Mesenteric fat pad (tissue), 1 donor: ENCODE measurements at places on chromosomes 2 and 18.
A peak's percentile ranks its signal among the peaks of the same experiment; 100 is the strongest.

DNA sequence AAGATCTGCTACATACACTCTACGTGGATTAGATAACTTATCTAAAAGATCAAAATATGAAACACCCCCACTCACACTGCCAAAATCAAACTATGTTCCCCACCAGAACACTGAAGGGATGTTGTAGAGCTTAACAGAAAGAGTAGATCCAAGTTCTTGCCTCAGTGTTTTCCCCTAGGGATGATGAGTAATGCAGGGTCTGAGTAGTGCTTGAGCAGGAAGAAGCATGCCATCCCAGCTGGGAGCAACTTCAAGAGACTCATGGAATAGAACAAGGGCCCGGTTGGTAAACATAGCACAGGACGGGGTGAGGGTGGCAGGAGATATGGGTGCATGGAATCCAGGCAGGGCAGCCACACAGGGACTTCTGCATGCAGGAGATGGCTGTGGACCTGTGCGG lies 74.3 kb downstream of the SNTG2 start:
- DNase-seq = no peak

GRCh38 chr2:118696786-118697465 lies 150.5 kb downstream of the EN1 start:
- DNase-seq = peak; percentile 45

- no peak for DNase-seq
Observed at GRCh38 chr2:235858881-235859280, 309.3 kb downstream of the GBX2 start.

DNA sequence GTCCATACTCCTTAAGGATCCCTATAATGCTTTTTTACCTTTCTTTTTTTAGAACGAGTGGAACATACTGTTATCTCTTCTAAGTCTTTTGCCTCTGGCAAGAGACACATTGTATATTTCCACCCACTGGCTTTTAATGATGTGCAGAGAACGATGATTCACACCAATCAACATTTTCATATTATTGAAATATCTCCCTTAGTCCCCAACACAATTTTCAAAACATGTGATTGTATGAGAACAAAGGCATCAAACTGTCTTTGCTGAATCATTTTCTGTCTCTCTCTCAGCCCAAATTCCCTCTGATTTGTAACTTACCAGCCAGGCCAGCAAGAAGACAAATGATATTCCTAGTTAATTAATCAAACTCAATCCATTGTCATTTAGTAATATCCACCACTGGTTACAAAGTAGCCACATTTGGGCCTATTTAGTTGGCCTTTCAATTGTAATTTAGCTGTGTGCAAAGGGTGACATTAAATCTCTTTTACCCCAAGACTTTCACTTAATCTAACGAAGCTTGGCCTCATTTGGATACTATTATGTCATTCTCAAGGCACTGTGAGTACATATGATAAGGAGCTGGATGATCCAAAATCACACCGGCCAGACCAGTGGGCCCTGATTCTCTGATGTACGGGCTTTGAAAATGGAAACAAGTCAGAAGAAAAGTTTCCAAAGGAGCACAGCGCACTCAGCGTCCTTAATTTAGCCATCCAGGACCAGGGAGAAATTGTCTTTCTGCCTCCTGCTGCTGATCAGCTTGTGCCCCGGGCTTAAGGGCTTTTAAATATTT lies 185.1 kb downstream of the SCG2 start:
- DNase-seq = no peak

- DNase-seq = no peak
Observed at GRCh38 chr2:39484620-39485495, 47.8 kb upstream of the MAP4K3 start.

- peak; percentile 64 for DNase-seq
Observed at GRCh38 chr2:128467321-128467969, 148.8 kb upstream of the HS6ST1 start.

DNA sequence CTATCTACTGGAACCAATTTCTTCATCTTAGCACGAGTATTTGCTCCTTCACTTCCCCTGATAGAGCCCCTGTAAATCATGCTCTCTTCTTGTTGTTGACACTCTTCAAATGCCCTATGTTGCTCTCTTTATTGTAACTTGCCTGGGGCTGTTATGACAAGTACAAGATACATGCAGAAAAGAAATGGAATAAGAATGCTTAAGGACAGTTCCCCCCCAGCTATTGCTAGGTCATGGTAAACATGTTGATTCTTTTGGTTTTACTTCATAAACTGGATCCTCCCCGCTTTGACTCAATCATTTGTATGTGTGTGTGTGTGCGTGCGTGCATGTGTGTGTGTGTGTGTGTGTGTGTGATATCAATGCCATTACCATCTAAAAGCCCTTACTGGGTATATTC lies 368.5 kb upstream of the CNTNAP5 start:
- DNase-seq = no peak

- peak; percentile 92 for DNase-seq
Observed at GRCh38 chr2:180980106-180980942, at the start of gene UBE2E3. Gene UBE2E3 (plus strand): TSS chr2:180980605. CDS start chr2:180982043, 1,438 bp downstream.

DNA sequence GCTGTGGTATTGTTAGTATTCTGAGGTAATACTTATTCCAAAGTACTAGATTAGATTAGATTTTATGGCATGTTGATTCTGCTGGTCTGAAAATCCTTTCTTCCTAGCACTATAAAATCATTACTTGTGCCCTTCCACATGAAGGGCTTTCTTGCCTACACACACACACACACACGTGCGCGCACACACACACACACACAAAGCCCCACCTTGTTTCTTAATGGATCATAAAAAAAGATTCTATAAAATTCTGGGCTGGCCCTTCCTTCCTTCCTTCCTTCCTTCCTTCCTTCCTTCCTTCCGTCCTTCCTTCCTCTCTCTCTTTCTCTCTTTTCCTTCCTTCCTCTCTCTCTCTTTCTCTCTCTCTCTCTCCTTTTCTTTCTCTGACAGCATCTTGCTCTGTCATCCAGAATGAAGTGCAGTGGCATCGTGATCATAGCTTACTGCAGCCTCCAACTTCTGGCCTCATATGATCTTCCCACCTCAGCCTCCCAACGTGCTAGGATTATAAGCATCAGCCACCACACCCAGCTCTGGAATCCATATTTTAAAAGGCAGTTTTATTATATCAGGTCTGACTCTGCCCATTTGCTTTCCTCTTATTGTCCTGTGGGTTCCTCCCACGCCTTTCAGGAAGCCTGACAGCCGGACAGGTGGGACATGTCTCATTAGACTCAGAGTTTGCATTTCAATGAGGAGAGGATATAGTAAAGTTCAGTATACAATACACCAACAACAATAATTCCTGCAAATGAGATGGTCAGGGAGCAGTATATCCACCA lies 321.1 kb downstream of the PIK3C3 start:
- DNase-seq = no peak

GRCh38 chr2:112184121-112184520 lies 45.9 kb downstream of the FBLN7 start:
- DNase-seq = no peak

- no peak for DNase-seq
Observed at GRCh38 chr2:79131687-79132086, 11.4 kb downstream of the REG1A start.

- no peak for DNase-seq
Observed at GRCh38 chr2:179802051-179802882, 59.1 kb downstream of the ZNF385B start.

DNA sequence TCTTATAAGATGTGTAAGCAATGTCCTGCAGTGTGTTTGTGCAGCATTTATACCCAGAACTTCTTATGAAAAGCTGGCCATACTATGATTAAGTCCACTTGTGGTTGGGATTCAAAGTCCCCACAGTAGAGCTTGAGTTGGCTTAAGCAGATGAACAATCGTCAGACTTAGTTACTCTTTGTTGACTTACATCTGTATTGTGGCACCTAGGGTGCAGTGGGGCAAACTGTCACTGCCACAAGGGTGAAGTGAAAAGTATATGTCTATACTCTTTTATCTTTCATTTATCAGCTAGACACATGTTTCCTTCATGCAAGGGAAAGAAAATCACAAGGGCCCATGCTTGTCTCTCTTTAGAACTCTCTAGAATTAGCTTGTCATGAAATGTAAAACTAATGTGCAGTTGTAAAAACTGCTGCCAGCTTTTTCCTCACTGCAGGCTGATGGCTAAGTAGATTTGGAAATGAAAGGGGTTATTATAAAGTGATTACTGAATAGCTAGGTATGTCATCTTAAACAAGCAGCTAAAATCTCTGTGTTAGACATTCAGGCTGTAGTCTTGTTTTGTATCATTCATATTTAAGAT lies 474.5 kb downstream of the PTPRM start:
- DNase-seq = no peak

GRCh38 chr2:169091761-169092519 lies 22.6 kb downstream of the DHRS9 start:
- no peak for DNase-seq

GRCh38 chr2:171390941-171391516 lies 42.8 kb downstream of the METTL8 start:
- no peak for DNase-seq

- no peak for DNase-seq
Observed at GRCh38 chr2:145563741-145564615, 1044.1 kb upstream of the ZEB2 start.

GRCh38 chr2:28613186-28613585 lies 117.3 kb downstream of the PLB1 start:
- DNase-seq = no peak

GRCh38 chr2:179354739-179355537 lies 90.3 kb upstream of the SESTD1 start:
- no peak for DNase-seq

DNA sequence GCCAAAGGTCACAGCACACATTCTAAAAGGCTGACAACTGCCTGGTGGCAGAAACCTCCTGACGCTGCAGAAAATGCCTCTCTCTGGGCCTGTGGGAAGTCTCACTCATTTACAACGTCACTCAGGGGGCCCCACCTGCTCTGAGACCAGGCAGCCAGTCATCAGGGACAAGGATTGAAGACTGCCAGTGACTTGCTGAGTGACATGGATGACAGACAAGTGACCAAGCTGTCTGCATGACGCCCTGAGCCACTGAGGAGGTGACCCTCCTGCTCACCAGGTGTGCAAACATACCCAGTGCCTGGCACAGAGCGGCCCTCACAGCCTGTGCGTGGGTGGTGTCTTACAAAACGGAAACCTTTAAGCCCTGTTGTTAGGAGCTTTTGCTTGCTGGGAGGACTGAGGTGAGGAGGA lies 392.4 kb downstream of the TNS1 start:
- DNase-seq = no peak

DNA sequence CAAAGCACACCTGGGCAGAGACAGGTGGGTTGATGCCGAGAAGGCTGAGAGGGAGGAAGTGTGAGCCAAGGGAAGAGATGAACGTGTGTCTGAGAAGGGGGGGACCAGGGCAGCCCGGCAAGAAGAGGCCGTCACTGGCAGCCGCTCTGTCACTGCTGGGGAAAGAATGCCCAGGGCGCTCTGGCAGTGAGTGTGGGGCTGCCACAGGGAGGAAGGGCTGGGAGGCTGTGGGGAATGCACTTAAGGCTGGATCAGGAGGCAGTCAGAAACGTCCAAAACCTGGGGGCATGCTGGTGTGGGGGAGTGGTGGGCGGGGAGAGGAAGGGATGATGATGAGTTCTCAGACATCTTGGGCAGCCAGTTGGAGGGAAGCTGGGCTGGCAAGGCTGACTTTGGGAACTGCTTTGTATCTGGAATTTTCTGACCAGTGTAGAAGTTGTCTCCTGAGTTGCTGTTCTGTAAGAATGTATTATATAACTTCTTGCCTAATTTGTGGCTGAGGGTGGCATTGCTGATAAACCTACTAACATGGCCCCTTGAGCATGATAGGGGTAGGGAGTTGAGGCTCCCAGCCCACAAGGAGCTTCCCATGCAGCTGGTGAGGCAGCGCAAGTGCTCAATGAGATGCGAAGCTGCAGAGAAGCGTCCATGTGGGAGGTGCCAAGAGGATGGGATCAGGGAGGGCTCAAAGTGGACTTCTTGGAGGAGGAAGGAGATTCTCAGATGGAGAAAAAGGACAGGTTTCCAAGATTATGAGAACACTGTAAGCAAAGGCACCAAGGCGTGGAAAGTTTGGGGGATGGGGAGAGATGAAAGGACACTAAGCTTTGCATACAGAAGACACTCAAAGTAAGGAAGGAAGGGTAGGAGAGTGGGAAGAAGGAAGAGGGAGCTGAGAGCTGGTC lies 185.1 kb upstream of the HAAO start:
- DNase-seq = no peak

- DNase-seq = no peak
Observed at GRCh38 chr18:60413944-60414547, 41.5 kb upstream of the MC4R start.

GRCh38 chr2:102433973-102434654 lies 11.2 kb downstream of the IL18RAP start:
- DNase-seq = no peak

- DNase-seq = no peak
Observed at GRCh38 chr18:48962252-48962993, 11.7 kb upstream of the SMAD7 start.

DNA sequence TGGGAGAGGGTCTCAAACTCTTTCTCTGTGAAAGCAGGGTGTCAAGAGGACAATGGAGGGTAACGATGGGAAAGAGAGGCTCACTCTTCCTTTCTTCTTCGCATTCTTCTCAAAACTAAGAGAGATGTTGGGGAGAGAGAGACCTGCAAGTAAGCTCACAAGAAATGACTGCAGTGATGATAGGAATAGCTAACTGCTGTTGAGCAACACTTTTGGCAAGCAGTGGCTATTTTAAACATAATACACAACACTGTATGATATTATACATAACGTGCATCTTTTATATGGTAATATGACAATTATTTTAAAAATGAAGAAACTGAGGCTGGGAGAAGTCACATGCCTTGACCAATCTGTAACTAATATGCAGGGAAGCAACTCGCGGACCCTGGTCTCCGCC lies 247.5 kb downstream of the CMPK2 start:
- no peak for DNase-seq

DNA sequence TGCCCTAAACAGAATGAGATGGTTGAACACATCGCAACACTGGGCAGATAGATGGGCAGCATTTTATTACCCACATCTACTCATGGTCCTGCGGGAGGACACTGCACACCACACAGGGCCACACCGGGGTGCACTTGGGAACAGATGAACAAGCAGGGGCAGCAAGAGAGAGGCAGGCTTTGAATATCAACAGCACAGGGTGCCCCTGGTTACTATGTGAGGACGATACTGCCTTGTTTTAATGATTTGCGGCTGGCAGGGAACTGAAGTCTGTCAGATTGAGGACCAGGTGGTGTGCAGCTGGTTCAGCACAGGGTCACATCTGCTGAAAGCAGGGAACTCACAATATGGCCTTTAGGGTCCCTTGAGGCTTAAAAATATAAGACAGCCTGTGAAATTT lies 195.7 kb downstream of the PIEZO2 start:
- no peak for DNase-seq

- DNase-seq = no peak
Observed at GRCh38 chr2:169528271-169528701, 18.8 kb downstream of the KLHL41 start.
